ENCODE measurements at places on chromosomes 1 and 21.

DNA sequence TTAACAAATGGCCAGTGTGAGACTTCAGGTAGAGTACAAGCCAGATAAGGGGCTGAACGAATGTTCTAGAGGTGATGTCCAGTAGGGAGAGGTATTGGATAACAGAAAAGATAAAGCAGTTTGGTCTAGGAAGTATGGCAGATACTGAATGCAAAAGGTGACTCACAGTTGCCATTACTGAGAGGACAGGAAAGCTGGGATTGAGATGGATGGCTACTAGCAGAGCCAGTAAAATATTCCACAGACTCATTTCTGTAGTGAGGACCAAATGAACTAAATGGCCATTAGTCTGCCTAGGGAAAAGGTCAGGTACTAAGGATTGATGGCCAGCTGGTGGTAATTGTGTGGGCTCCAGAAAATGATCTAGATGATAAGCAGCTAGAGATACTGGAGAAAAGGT is 11.5 kb downstream of the MACO1 start:
- no peak for DNase-seq

GRCh38 chr1:198726455-198726854 is 87.6 kb downstream of the PTPRC start:
- no peak for DNase-seq

GRCh38 chr1:101253976-101254674 is 17.3 kb downstream of the S1PR1 start:
- DNase-seq: no peak

- DNase-seq: no peak
Measured at GRCh38 chr1:152761609-152762213, 3.9 kb downstream of the KPRP start.

GRCh38 chr21:14318578-14318977 is 64.4 kb downstream of the HSPA13 start:
- DNase-seq: no peak

DNA sequence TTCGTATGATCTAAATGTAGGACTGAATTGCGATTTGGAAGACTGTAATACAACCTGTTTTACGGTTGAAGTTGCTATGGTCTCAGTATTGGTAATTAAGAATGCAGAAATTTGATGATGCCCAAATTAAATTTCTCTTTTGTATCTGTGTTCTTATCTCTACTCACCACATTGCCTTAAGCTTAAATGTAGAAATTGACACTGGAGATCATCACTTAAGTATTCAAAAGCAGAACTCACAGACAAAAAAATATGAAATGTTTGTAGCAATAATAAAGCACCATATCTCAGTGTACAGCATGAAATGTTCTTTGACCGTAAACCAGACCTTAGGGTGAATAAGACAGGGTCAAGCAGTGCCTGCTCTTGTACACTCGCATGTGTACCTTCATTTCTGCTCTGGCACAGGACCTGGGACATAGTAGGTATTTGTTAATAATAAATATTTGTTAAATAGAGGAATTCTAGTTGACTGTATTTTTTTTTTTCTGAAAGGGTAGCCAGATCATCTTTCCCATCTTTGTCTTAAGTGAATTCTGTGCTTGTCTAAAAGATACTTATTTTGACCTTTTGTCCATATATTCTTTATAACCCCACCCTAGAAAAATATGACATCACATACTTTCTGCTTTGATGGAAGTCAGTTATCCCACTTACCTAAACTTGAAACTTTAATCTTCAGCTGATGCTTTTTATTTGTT is 1.5 kb downstream of the CDC7 start:
- DNase-seq: no peak

- no peak for DNase-seq
Measured at GRCh38 chr1:180849031-180849775, 63.5 kb upstream of the KIAA1614 start.

GRCh38 chr1:87120779-87121178 is 206.3 kb downstream of the HS2ST1 start:
- DNase-seq: peak; percentile 15

GRCh38 chr1:169115891-169116585 is 9.5 kb downstream of the ATP1B1 start:
- DNase-seq: no peak

- no peak for DNase-seq
Measured at GRCh38 chr1:26412180-26412840, 1.7 kb downstream of the LIN28A start.

DNA sequence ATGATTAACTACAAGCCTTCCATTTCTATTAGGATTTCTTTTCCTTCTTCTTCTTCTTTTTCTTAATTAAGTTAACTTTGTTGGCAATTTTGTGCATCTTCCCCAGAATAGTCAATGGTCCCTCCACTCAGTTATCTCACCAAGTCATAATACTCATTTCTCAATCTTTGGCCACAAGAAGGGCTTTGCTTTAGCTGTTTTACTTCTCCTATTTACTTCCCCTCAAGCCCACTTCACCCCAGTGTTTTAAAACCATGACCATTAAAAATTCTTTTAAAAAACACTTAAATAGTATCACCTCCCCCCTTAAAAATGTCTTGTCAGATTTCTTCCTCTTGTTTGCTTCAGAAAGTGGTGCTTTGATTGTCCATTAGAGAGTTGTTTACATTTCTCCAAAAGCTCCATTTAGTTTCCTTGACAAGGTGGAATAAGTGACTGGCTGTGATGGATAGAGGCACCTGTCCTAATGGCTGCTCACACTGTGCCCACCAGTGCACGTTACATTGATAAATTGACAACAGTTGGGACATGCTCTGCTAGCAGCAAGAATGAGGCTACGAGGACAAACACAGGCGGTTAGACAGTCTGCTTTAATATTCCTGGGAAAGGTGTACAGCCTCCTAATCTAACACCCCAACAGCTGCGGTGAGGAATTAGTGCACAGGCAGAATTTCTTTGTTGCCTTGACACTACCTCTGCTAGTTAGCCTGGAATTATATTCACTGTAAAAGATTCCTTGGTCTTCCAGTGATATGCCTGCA is 354.7 kb downstream of the LMO4 start:
- no peak for DNase-seq

- DNase-seq: no peak
Measured at GRCh38 chr1:161008869-161009510, 12.0 kb downstream of the F11R start.

- no peak for DNase-seq
Measured at GRCh38 chr1:94033849-94034248, 87.1 kb downstream of the ABCA4 start.

- DNase-seq: no peak
Measured at GRCh38 chr1:116989835-116990234, 11.7 kb upstream of the CD101 start.

GRCh38 chr1:44543786-44544185 is 130.5 kb downstream of the TMEM53 start:
- DNase-seq: no peak

- DNase-seq: peak; percentile 71
Measured at GRCh38 chr1:198929961-198930599, 291.2 kb downstream of the PTPRC start.

- DNase-seq: no peak
Measured at GRCh38 chr1:233912909-233913308, 8.4 kb downstream of the SLC35F3 start.

GRCh38 chr1:205229916-205230700 is 2.4 kb downstream of the TMCC2 start:
- no peak for DNase-seq

- no peak for DNase-seq
Measured at GRCh38 chr21:29650523-29651022, 289.2 kb downstream of the GRIK1 start.

GRCh38 chr1:108585313-108585712 is 25.4 kb downstream of the EEIG2 start:
- DNase-seq: no peak

- DNase-seq: no peak
Measured at GRCh38 chr1:243933495-243933894, 83.5 kb upstream of the AKT3 start.

- DNase-seq: no peak
Measured at GRCh38 chr1:21594501-21594900, 74.7 kb downstream of the RAP1GAP start.

DNA sequence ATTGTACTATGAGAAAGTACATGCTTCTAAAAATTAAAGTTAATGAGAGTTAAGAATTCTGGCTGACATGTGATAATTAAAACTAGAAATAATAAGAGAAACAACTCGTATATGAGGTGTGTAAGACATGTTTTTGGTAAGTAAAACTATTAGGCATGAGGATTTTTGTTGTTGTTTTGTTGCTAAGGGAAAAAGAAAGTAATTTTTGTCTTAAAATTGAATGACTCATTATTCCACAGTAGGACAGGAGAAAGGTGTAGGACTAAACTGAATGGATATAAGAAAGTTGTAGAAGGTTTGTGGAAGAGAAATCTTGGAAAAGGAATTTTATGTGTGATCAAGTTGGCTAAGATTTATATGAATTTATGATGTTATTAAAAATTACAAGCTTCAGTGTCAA is 54.8 kb downstream of the TBX19 start:
- no peak for DNase-seq

DNA sequence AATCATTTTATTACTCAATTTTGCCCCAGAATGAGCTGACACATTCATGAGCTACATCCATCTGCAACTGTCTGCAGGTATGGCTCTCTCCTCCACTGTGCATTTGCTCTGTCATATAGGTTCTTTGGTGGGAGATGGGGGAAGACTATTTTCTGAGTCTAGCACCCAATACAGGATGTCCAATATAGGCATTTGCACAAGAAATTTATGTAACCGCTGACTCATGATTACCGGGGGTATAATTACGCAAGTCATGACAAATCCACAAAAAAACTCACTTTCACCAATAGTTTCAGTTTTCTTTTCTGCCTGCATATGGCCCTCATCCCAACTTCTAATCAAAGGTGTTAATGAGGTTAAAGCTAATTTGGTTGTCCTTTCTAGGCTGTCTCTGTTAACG is 17.5 kb upstream of the VSIG8 start:
- no peak for DNase-seq

- no peak for DNase-seq
Measured at GRCh38 chr1:240804475-240804874, 192.5 kb upstream of the GREM2 start.

DNA sequence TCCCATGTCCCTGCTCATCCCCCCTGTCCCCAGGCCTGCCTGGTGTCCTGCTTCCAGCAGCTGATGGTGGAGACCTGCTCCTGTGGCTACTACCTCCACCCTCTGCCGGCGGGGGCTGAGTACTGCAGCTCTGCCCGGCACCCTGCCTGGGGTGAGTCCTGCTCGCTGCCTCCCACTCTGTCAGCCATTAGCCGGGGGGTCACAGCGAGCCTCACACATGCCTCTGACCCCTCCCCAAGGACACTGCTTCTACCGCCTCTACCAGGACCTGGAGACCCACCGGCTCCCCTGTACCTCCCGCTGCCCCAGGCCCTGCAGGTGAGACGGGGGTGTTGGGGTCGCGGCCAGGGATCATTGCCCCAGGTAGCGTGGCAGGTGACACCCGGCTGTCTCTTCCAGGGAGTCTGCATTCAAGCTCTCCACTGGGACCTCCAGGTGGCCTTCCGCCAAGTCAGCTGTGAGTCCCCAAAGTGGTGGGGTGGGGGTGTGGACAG is 10.0 kb downstream of the SCNN1D start:
- DNase-seq: peak; percentile 45

DNA sequence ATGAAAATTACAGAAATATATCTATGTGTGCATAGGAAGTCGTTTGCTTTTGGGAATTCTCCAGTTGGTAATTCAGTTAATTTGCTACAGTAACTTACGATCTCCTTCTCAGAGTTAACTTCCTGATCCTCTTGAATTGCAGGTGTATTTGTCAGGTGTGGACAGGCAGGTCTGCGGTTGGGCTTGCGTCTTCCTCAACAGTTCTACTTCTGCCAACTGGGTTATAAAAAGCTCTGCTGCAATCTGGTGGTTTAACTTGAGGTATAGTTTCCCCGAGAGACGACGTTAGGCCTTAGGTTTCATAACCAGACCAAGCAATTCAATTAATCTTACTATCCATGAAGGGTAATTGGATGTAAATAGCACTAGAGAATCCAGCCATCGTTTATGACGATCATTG is 88.2 kb downstream of the GABPA start:
- no peak for DNase-seq

GRCh38 chr1:84291882-84292655 is 9.4 kb upstream of the SAMD13 start:
- DNase-seq: no peak

DNA sequence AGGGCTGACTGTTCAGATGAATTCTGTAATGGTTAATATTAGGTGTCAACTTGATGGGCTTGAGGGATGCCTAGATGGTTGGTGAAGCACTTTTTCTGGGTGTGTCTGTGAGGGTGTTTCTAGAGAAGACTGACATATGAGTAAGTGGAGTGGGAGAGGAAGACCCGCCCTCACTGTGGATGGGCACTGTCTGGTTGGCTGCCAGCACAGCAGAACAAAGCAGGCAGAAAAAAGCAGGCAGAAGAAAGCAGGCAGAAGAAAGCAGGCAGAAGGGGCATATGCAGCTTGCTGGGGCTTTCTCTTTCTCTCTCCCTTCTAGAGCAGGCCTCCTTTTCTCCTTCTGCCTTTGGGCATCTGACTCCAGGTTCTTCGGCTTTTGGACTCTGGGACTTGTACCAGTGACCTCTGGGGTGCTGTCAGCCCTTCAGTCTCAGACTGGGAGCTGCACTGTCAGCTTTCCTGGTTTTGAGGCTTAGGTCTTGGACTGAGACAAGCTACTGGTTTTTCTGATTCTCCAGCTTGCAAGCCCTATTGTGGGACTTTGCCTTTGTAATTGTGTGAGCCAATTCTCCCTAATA is 42.9 kb upstream of the CD2 start:
- peak; percentile 45 for DNase-seq

- DNase-seq: no peak
Measured at GRCh38 chr1:75366595-75366994, 232.4 kb downstream of the LHX8 start.

DNA sequence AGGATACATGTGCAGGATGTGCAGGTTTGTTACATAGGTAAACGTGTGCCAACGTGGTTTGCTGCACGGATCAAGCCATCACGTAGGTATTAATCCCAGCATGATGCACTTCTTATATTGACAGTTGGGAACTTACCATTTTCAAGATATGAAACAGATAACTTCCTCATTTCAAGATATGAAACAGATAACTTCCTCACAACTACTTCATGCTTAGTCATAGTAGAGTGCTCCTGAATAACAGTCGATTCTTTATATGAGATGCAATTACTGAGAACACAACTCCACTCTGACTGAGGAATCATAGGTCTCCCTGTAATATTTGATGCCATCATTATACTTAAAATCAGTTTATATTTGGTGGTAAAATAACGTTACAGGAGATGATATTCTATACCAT is 1124.3 kb downstream of the AMY1C start:
- no peak for DNase-seq

- no peak for DNase-seq
Measured at GRCh38 chr1:166905900-166906299, 29.8 kb upstream of the TADA1 start.

- DNase-seq: no peak
Measured at GRCh38 chr21:29991624-29992023, 51.8 kb upstream of the GRIK1 start.

DNA sequence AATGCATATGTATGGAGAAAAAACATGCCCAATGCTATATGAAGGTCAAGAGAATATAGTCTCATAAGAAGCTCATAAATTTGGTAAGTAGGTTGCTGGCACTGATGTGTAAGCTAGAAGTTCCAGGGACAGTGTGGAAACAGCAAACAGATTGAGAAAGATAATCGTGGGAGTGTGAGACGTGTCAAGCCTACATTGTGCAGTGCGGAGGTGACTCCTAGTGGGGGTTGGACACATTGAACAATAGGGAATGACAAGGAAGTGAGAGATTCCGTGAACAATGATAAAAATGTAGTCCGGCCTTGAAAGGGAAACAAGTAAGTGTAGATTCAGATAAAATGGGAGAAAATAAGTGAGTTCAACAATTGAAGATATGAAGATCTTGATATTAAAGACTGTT is 788.4 kb upstream of the PRMT6 start:
- DNase-seq: no peak

- DNase-seq: no peak
Measured at GRCh38 chr1:232904566-232904965, 45.8 kb upstream of the NTPCR start.

All from DND-41 (cell line).